ENCODE measurements at places on chromosomes 3 and 15.
A peak's percentile ranks its signal among the peaks of the same experiment; 100 is the strongest.

DNA sequence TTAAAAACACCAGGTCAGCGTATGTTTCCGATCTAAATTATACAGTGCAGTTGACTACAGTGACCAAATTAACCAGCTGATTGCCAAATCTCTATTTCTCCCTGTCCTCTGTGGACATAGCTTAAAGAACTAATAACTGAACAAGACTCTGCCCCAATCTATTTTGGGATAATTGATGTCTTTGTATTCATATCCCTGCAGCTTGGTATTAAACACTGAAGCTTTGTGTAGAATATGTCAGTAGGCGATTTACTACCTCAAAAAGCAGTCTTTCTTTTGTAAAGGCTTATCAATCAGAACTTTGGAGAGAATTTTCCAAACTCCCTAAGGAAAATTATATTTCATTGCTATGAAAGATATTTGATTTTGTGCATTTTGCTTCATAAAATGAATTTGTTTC is 258.2 kb downstream of the SOX2 start:
- DNase-seq = no peak

DNA sequence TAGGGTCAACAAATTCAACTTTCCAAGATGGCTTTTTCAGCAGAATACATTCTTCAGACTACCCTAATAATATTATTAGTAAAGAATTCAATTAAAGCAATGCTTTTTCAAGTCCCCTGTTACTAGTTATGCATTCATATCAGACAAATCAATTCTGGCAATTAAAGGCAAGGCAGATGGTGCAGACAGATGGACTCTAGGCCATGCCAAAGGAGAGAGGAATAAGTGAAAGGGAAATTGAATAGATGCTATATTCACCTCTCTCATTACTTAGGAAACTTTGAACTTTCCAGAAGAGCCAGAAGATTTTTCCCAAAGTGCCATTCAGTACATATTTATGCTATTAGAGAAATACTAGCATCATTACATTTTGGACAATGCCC is 487.7 kb upstream of the RASGRP1 start:
- no peak for DNase-seq

GRCh38 chr3:68162644-68163043 is 508.2 kb upstream of the SUCLG2 start:
- no peak for DNase-seq

DNA sequence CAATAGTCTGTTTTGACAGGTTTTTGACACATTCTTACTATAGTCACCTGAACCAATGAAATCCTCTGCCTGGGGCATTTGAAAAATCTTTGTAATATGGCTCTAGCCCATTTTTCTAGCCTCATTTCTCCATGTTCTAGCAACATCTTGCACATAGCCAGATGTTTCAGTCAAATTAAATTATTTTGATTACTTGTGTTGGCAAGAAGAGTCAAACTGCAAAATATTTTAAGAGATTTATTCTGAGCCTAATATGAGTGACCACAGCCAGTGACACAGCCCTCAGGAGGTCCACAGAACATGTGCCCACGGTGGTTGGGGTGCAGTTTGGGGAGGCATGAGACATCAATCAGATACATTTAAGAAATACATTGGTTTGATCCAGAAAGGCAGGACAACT is 6.9 kb downstream of the IFT122 start:
- no peak for DNase-seq

GRCh38 chr3:46895204-46895660 is 17.7 kb downstream of the PTH1R start:
- peak; percentile 92 for DNase-seq

- DNase-seq = no peak
Observed at GRCh38 chr15:40290918-40291574, 8.2 kb upstream of the ANKRD63 start.

- DNase-seq = no peak
Observed at GRCh38 chr3:114143817-114144216, 35.0 kb downstream of the DRD3 start.

- no peak for DNase-seq
Observed at GRCh38 chr3:98602078-98602678, 8.8 kb upstream of the CPOX start.

DNA sequence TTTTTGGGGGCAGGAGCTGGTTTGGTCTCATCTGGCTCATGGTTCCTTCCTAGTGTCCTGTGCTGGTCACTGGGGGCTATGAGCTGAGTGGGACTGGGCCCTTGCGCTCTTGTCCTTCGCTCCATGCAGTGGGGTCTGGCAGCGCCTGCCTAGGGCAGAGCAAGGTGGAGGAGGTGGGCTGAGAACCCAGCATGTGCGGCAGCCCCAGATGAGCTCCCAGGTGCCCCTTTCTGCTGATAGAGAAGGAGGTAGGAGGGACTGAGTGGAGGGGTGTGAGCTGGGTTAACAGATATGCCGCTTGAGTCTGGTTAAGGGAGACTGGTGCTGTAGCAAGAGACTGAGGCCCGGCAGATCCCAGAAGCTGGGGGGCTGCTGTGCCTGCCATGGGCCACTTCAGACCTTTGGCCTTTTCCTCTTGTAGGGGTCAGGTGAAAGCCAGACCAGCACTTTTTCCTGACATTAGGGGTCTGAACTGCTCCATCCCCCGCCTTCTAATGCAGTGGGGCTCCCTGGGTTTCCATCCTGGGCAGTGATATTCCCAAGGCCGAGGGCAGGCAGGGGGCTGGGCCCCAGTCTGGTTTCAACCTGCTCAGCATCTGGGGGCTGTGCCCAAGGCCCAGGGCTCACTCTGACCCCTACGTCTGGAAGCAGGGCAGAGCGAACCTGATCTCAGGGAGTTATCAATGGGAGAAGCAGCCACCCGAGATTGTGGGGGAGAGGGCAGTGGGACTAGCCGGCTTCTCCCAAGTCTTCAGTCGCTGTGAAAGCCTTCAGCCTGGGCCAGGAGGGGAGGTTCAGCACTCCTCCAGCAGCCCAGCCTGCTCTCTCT is 62.9 kb upstream of the PRR23C start:
- peak; percentile 21 for DNase-seq

GRCh38 chr15:67024998-67025368 is 40.4 kb upstream of the SMAD3 start:
- no peak for DNase-seq

GRCh38 chr15:86645925-86646500 is 566.3 kb downstream of the AGBL1 start:
- no peak for DNase-seq

GRCh38 chr3:42823351-42823750 is 14.1 kb downstream of the ACKR2 start:
- DNase-seq = no peak

GRCh38 chr3:133973249-133973980 is 56.3 kb downstream of the SLCO2A1 start:
- no peak for DNase-seq

GRCh38 chr15:25056484-25057425 is 102.0 kb downstream of the SNRPN start:
- peak; percentile 44 for DNase-seq

DNA sequence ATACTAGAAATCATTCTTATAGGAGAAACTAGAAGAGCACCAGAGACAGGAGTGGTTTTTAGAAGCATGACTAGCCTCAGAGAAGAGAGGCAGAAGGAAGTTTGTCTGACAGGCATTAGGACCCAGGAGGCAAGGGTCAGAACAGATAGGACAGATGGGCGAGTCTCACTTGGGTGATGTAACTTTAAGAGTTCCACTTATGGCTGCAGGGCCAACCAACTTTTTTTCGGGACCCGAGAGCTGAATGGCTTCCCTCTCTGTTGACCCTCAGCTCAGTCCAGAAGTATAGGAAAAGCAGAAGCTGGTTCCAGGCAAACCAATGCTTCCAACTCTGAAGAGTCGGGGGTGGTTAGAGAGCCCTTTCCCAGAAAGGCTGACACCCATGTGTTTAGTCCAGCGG is 136.6 kb upstream of the SETMAR start:
- DNase-seq = no peak

- DNase-seq = no peak
Observed at GRCh38 chr3:129482721-129483120, 42.7 kb downstream of the IFT122 start.

DNA sequence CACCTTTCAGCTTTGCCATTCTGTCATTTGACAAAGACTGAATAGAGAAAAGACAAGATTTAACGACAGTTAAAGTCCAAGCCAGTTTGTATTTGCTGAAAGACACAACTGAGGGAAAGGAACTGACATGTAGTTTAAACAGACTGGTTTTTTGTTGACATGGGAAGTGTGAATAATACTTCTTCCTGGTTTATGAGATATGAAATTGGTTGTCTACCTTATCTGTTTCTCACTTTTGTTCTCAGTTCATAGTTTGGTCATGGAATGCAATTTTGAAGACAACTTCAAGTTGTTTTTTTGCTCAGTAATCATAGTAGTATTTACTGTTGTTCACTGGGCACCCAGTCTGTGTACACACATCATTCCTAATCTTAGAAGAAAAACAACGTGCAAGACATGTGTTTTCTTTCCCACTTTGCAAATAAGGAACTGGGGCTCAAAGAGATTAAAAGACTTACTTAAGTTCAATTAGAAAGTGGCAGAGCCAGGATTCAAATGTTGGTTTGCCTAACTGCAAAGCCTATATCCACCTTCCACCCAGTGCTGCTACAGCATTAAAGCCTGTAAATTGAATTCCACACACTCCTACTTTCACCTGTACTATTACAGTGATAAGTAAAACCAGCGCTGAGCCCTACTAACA is 103.5 kb downstream of the LPP start:
- no peak for DNase-seq

Data from activated CD8-positive, alpha-beta memory T cell treated with anti-CD3 and anti-CD28 coated beads for 24 hours (primary cell).